ENCODE measurements at places on chromosomes 3 and 15. TPM values are rescaled to one million over a fixed set of nuclear protein-coding genes. Genes with fewer than 3 reads are reported as not detected.
A peak's percentile ranks its signal among the peaks of the same experiment; 100 is the strongest.

COL7A1 gene
- 36.7 TPM for total RNA-seq

- DNase-seq, result no peak
Observed at GRCh38 chr3:178137206-178137605, 399.0 kb upstream of the KCNMB2 start.

- no peak for DNase-seq
Observed at GRCh38 chr3:159253860-159254259, 452.0 kb downstream of the MFSD1 start.

DNA sequence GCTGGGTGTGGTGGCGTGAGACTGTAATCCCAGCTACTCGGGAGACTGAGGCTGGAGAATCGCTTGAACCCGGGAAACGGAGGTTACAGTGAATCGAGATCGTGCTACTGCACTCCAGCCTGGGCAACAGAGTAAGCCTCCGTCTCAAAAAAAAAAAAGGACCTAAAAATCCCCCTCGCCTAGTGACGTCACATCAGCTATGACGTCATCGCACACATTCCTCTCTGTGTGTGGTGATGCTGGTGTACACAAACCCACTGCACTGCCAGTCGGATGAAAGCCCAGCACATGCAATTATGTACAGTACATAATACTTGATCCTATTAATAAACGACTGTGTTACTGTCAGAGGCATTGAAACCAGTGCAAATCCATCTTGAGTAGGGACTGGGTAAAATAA lies 40.2 kb upstream of the SEC61A1 start:
- no peak for DNase-seq

DNA sequence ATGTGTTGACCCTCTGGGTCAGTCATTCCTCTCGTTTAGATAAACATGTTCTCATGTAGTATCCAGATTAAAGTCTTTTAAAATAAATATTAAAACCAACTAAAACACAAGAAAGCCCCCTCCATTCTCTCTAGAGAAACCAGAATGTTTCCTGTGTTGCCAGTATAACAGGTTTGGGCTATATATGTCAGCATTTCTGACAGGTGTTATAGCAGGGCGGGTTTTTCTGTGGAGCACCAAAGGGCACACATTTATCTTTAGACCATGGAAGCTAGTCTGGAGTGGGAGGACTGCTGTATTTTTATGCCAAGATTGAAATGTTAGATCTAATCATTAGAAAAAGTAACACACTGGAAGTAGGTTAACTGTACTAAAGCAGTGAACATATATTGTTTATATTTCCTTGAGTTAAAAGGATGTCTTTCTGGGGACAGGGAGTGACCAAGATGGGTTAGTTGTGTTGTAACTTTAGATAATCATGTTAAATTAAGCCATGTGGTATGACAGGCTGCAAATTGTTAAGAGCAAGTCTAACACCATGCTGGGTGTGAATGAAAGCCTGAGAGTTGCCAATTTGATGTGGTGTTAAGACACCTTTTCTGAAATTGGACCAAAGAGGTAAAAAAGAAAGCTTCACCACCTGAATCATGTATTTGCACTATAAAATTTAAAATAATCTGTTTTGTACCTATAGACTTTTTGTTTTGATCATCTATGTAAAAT lies 15.6 kb downstream of the KCTD6 start:
- no peak for DNase-seq

GRCh38 chr3:149424918-149425317 lies 47.5 kb upstream of the TM4SF1 start:
- no peak for DNase-seq

DNA sequence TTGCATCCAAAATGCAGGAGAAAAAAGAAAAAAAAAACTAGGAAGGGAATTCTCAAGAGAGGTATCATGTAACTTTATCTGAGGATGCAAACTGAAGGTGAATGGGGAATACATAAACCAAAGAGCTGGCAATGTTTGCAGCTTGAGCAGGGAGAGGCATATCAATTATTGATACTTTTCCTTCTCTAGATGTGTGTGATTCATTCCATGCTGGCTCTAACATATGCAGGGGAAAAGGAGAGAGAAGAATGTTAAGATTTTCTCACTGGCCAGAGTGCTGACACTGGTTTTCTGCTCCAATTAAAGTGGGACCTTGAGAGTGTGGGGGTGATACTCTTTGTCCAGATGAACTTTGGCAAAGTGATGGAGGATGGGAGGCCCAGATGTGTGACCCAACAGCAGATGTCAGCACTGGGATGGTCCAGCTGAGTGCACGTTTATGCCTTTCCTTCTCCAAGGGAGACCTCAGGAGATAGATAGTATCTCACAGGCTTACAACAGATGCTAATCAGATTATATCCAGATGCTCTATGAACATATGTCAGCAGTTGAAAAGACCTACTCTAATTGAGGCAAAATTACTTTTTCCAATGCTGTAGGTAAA lies 50.0 kb upstream of the PSMD6 start:
- DNase-seq, result peak; percentile 34

GRCh38 chr3:107846279-107846852 lies 244.5 kb downstream of the CD47 start:
- peak; percentile 65 for DNase-seq
